ENCODE measurements at places on chromosomes 13 and 19. TPM values are rescaled to one million over a fixed set of nuclear protein-coding genes. Genes with fewer than 3 reads are reported as not detected.

Gene ZFP36
- 72.4 TPM for total RNA-seq

Gene GET3
- total RNA-seq = 66.8 TPM

Gene ZNF528
- total RNA-seq = 14.7 TPM

Gene ACP7
- not detected for total RNA-seq

Gene ZNF90
- total RNA-seq = 16.2 TPM

Gene FAAP24
- total RNA-seq = 8.9 TPM

Gene NMRK2
- total RNA-seq = not detected

Gene GPR32
- not detected for total RNA-seq

Gene CNN1
- total RNA-seq = not detected

Gene ZNF835
- 1.3 TPM for total RNA-seq

Gene PDE4A
- total RNA-seq = 56.0 TPM

Gene OPA3
- total RNA-seq = 14.9 TPM

Gene MYH14
- not detected for total RNA-seq

Gene WASF3
- not detected for total RNA-seq
